ENCODE measurements at places on chromosomes 12 and 14.

GRCh38 chr12:89593233-89593632, 67.4 kb upstream of the POC1B start:
- no peak for DNase-seq

- DNase-seq, result no peak
Measured at GRCh38 chr14:57573173-57573572, 79.5 kb upstream of the CCDC198 start.

GRCh38 chr12:49809381-49809905, 18.8 kb downstream of the NCKAP5L start:
- no peak for DNase-seq

- DNase-seq, result no peak
Measured at GRCh38 chr12:116429826-116430360, 129.3 kb upstream of the MAP1LC3B2 start.

GRCh38 chr12:59085690-59086089, 165.4 kb upstream of the LRIG3 start:
- peak; percentile 85 for DNase-seq

DNA sequence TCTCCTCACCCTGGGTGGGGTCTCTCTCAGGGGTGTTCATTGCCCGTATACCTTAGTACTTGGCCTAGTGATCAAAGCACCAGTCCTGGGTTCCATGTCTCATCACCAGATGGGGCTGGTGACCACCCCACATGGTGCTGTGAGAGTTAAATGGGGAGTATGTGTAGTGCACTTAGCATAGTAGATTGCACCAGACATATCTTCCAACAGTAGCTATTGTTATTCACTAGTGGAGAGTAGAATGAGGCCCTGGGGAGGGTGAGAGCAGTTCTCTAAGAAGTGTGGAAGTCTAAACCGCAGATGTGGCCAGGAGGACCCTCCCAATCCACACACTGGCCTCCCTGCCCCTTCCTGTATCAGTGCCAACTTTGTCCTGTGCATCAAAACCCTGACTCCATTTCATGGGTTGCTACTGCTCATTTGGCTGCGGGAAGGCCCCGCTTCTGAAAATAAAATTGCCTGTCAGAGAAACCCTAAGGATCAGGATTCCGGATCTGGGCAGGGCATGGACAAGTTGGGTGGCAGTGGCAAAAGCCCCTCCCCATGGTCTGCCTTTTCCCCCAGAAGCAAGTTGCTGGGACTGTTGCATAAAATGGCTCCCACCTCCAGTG, 4.4 kb downstream of the CD9 start:
- no peak for DNase-seq

DNA sequence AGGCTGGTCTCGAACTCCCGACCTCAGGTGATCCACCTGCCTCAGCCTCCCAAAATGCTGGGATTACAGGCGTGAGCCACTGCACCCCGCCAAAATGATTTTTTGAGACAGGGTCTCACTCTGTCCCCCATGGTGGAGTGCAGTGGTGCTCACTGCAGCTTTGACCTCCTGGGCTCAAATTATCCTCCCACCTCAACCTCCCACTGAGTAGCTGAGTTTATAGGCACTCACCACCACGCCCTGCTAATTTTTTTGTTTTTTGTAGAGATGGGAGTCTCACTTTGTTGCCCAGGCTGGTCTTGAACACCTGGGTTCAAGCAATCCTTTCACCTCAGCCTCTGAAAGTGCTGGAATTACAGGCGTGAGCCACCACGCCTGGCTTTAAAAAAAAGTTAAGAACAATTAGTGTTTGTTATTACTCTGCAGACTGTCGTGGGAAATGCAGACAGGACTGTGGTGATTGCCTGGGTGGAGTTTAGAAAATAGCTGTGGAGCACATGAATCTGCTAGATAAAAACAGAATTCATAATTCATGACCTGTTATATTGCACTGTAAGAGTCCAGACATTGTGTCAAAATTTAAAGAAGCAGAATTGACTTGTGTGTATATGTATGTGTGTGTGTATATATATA, 9.2 kb upstream of the COX6A1 start:
- no peak for DNase-seq

DNA sequence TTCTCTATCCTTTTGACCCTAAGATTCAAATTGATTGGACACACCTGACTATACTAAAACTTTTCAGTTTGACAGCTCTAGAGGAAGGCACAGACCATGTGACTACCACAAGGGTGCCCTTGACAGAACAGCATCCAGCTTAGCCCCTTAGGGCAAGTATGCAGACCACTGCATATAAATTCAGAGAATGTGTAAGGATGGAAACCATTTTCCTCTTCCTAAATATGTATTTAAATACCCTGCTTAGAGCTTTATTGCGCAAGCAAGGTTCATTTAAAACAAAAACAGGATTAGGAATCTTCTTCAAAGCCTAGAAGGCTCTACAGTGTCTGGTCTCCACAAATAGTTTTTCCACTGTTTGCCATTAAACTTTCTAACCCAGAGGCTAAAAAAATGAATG, 202.8 kb downstream of the MED13L start:
- no peak for DNase-seq

DNA sequence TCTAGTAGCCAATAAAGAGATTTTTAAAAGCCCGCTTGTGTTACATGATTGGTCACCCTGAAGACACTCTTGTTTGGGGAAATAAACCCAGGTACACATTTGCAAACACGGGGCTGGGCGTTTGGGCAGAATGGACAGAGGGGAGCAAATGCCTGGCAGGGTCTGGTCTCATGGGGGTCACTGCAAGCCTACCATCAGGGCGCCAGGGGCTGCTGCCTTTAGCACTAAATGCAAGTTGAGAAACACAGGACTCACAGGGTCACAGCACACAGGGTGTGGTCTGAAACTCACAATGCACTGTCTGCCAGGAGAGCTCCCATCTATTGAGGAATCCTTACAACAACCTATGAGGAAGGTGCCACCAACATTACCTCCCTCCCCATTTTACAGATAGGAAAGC, 62.6 kb downstream of the CHGA start:
- DNase-seq, result no peak

GRCh38 chr12:115506822-115507559, 770.5 kb downstream of the MED13L start:
- DNase-seq, result peak; percentile 15

DNA sequence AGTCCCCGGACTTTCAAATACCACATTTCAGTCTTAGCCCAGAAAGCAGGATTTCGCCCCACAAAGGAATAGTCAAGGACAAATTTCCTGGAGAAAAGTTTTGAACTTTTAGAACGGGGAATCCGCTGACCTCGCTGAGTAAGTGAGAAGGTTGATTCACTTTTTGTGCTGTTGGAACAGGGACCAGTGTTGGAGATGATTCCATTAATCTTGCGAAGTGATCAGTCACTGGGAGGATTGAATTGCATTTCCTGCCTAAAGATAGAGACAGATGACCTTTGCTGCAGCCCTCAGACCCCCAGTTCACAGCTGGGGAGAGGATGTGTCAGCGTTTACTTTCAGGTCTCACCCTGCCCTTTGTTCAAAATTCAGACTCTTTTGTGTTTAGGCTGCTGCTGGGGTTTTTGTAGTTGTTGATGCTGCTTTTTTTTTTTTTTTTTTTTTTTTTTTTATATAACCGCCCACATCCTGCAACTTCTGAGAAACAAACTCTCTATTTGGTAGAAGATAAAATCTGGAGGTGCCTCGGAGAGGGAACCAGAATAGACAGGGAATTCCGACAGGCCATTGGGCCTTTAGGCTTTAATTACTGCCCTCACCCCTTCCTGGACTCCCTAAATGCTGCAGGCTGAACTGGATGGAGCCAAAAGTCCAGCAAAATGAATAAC, 9.8 kb upstream of the KDM2B start:
- no peak for DNase-seq

GRCh38 chr14:38207736-38208617, at the start of gene SSTR1:
SSTR1 (plus strand) TSS chr14:38207904; CDS start chr14:38209390, 1,486 bp downstream.
- DNase-seq, result peak; percentile 47

DNA sequence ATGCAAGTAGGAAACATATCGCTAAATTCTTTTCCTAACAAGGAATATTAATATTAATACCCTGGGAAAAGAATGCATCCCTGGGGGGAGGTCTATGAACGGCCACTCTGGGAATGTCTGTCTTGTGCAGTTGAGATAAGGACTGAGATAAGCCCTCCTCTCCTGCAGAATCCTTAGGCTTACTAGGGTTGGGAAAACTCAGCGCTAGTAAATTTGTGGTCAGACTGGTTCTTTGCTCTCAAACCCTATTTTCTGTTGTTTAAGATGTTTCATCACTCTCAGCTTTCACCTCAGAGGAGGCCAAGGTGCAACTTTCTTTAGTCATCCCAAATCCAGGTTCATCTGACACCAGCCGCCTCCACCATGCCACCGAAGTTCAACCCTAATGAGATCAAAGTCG, 11.2 kb upstream of the RESF1 start:
- no peak for DNase-seq

- DNase-seq, result no peak
Measured at GRCh38 chr14:22563987-22564386, 25.0 kb downstream of the DAD1 start.

GRCh38 chr14:26217778-26218177, 380.1 kb downstream of the NOVA1 start:
- DNase-seq, result no peak

DNA sequence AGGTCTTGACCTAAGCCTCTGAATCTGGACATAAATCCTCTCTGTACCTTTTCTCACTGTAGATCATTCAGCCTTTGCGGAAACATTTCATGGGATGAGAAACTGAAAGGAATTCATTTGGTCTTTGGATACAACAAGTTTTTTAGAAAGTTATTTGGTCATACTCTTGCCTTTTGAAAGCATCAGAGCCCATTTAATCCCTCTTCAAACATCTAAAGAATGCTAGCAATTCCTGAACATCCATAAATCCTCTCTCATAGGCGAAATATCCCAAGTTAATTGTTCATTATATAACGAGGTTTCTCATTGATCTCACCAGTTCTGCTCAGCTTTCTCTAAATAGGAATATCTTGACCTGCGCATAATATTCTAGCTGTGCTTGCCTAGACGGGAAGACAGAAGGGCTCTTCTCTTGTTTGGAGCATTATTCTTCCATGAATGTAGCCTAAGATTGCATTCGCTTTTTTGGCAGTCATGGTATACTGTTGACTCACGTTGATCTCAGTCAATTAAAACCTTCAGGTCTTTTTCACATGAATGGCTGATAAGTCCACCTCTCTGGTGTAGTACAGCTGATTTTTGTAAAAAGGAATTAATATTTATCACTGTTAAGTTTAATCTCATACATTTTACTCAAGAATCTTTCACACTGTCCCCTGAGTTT, 24.1 kb downstream of the NTN4 start:
- DNase-seq, result no peak

DNA sequence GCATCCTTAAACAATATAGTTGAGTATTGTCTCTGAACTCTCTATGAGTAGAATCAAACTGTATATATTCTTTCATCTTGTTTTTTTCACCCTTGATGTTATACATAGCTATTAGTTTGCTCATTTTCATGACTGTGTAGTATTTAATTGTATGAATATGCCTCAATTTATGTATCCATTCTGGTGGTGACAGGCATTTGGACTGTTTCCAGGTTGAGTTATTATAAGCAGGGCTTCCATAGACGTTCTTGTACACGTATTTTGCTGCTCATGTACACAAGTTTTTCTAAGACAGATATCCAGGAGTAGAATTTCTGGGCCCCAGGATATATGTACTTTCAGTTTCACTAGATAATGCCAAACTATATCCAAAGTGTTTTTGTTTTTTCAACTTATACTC, 211.4 kb downstream of the NTF3 start:
- no peak for DNase-seq

- no peak for DNase-seq
Measured at GRCh38 chr12:5921027-5921909, 23.8 kb downstream of the ANO2 start.

GRCh38 chr14:101333335-101334280, 227.7 kb upstream of the DIO3 start:
- no peak for DNase-seq

GRCh38 chr12:115752913-115753726, 524.4 kb downstream of the MED13L start:
- peak; percentile 67 for DNase-seq

GRCh38 chr14:79186523-79186922, 1016.4 kb downstream of the NRXN3 start:
- DNase-seq, result no peak

DNA sequence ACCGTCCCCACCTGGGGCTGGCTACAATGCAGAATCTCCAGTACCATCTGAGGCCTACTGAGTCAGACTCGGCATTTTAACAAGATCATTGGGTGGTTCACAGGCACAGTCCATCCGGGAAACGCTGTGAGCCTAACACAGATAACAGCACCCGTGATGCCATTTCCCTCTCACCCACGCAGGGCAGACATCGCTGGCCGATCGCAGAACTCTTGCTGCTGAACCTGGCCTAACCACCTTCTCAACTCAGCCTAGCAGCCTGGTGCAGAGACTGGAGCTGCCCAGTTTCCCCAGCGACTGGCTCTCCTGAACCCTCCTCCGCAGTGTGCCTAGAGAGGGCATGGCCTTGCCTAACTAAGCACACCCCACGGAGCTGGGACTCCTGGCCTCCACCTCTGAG, 83.3 kb downstream of the NCOR2 start:
- DNase-seq, result no peak

- no peak for DNase-seq
Measured at GRCh38 chr12:52660934-52661499, 9.0 kb upstream of the KRT2 start.

GRCh38 chr12:13691598-13691997, 289.8 kb downstream of the GRIN2B start:
- DNase-seq, result no peak

GRCh38 chr14:98144964-98145363, 1127.0 kb downstream of the BCL11B start:
- no peak for DNase-seq

DNA sequence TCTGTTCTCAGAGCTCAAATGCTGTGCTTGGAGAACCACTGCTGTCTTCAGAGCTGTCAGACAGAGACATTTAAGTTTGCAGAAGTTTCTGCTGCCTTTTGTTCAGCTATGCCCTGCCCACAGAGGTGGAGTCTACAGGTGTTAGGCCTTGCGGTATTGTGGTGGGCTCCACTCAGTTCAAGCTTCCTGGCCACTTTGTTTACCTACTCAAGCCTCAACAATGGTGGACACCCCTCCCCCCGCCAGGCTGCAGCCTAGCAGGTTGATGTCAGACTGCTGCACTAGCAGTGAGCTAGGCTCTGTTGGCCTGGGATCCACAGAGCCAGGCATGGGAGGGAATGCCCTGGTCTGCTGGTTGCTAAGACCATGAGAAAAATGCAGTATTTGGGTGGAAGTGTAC, 323.8 kb downstream of the BCAT1 start:
- DNase-seq, result no peak

GRCh38 chr14:104472536-104473243, 106.9 kb upstream of the C14orf180 start:
- DNase-seq, result no peak

- no peak for DNase-seq
Measured at GRCh38 chr12:54429014-54429471, 10.0 kb upstream of the ITGA5 start.

GRCh38 chr12:96186607-96187301, 7.4 kb upstream of the ELK3 start:
- no peak for DNase-seq

- DNase-seq, result no peak
Measured at GRCh38 chr14:55712491-55712890, 132.5 kb downstream of the KTN1 start.

GRCh38 chr12:129378496-129378895, 525.2 kb downstream of the GLT1D1 start:
- no peak for DNase-seq

- no peak for DNase-seq
Measured at GRCh38 chr12:97093187-97093683, 186.2 kb downstream of the NEDD1 start.
